ENCODE measurements at places on chromosomes 12 and 14.

- no peak for DNase-seq
These were observed 39.9 kb downstream of the ATL1 start for GRCh38 chr14:50599700-50600444.

GRCh38 chr14:77139540-77140358 is 1.8 kb downstream of the ZDHHC22 start:
- DNase-seq, result peak; percentile 55

GRCh38 chr12:28537474-28537873 is 347.2 kb downstream of the CCDC91 start:
- no peak for DNase-seq

DNA sequence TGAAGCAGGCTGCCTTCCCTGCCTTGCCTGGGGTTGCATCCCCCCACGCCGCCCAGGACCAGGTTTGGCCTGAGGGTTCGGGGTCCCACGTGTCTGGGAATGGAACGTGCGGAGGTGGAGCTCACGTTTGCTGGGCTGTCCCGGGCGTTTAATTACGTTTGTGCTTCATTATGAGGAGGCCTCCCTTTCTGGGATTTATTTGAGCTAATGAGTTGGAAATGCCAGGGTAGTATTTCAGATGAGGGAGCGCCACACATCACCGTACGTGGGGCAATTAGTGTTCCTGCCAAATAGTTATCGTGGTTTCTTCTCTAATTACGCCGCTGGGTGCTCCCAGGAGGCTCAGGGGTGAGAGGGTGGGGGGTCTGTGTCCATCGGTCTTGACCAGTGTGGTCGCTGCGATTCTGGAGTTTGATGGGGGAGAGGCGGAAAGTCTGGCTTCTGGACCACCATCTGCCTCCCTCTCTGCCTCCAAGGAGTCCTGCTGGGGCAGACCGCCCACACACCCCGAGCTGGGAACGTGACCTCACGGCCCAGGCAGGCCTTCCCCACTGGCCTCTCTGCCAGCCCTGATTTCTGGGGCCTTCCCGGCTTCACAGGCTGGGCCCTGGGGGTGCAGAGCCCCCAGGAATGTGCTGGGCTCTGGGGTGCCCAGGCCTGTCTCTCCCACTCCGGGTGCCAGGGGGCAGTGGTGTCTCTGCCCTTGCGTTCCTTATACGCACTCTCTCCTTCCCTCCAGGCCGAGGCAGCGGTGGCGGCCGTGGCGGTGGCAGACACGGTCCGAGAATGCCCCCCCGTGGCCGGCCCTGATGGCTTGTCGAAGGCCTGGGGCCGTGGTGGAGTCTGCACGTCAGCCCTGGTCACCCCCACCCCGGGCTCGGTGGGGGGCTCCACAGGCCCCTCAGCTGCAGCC is 18.9 kb downstream of the KIF26A start:
- DNase-seq, result no peak

DNA sequence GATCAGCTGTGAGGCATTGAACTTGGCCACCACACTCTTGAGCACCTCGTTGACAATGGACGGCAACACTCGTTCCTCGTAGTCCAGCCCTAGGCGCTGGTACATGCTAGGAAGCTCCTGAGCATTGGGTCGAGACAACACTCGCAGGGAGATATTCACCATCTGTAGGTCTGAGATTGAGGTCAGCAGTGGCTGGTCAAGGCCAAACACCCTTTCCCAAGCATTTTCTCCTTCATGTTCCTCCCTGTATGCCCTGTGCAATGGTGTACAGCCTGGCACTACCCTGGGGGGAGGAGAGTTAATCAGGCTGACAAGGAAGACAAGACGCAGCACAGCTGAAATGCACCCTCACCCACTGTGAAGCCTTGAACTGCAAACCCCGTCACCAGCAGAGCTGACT is 2.0 kb downstream of the PHB2 start:
- no peak for DNase-seq

- DNase-seq, result peak; percentile 61
These were observed 3.4 kb downstream of the RTL1 start for GRCh38 chr14:100899884-100900771.

- DNase-seq, result no peak
These were observed 65.9 kb downstream of the DCAF5 start for GRCh38 chr14:69087061-69087461.

- no peak for DNase-seq
These were observed 48.4 kb downstream of the ETV6 start for GRCh38 chr12:11697670-11698387.

DNA sequence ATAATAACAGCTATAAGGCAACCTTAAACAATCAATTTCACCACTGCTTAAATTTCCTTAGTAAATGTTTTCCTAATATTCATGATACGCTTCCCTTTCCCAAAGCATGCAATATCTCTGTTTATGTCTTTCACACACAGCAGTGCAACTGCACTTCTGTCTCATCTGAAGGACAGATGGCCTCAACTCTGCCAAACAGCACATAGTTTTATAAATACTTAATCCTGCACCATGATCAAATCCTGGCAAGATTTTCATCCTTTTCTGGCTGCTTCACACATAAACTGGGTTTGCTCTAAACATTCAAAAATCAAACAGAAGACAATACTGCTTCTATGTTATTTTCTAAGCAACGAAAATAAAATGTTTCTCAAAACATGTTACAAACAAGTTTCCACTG is 266.3 kb downstream of the ITPR2 start:
- DNase-seq, result no peak

- no peak for DNase-seq
These were observed 9.5 kb upstream of the LTBP2 start for GRCh38 chr14:74621556-74621955.

DNA sequence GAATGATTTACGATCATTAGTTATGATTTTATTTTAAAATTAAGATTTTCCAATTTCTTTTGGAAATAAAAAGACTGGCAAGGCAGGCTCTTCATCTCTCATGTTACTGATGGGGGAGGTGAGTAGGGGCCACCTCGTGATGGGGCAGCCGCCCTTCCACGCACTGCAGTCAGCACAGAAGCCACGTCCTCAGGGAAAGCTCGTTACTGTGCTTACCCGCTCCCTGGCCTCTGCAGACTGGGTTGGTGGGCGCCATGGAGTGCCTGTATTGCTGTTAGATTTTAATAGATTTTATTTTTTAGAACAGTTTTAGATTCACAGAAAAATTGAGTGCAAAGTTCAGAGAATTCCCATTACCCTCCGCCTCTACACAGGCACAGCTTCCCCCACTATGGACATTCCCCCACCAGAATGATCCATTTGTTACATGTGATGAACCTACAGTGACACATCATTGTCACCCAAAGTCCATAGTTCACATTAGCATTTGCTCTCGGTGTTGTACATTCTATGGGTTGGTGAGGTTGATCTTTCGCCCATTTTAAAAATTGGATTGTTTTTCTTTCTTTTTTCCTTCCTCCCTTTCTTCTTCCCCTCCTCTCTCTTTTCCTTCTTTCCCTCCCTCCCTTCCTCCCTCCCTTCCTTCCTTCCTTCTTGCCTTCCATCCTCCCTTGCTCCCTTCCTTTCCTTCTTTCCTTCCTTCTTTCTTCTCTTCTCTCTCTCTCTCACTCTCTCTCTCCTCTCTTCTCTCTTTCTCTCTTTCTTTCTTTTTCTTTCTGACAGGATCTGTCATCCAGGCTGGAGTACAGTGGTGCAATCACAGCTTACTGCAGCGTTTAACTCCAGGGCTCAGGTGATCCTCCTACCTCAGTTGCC is 30.7 kb downstream of the ADGRD1 start:
- no peak for DNase-seq

GRCh38 chr14:23168246-23168645 is 15.2 kb downstream of the SLC7A8 start:
- no peak for DNase-seq

- DNase-seq, result no peak
These were observed 3.0 kb upstream of the PIGH start for GRCh38 chr14:67602995-67603545.

GRCh38 chr14:100528962-100529560 is 58.2 kb downstream of the BEGAIN start:
- no peak for DNase-seq

Data from sciatic nerve (tissue), 2 donors.